Ascending aorta (tissue), 2 donors: ENCODE measurements at places on chromosomes 1 and 21.

GRCh38 chr1:115214098-115214497 lies 124.0 kb downstream of the NGF start:
- DNase-seq: no peak

GRCh38 chr1:2003541-2004131 lies at the start of gene CFAP74:
TSS of gene CFAP74 (minus strand) at chr1:2003786. CDS start at chr1:1990956, 12,830 bp downstream.
- no peak for DNase-seq

DNA sequence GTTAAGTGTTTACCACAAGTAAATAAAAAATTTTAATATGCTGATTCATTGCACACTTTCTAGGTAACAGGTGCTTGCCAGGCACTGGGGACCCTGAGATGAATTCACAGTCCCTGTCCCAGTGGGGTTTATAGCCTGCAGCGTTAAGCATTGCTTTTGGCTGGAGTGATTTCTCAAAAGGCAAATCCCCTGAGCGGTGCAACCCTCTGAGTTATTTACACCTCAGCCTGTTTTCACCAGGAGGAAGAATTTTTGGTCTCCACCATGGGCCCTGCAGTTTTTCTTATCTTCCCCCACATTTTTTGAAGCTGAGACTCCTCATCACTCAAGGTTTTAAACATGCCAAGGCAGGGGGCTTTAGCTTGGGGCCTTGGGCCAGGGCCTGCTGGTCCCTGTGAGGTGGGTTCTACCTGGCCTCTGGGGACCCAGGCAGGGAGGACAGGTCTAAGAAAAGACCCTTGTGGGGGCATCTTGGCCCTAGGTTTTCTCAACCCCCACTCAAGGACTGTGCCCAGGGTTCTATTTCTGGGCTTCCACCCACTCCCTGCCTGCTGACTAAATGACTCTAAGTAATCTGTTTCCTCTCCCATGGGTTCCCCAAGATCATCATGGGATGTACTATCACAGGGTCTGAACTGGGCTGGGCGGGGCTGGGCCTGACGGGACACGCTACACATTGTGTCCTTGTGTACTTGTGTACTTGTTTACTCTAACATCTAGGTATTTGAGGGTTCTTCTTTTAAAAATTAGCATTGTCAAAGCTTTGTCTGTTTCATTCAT lies 10.2 kb upstream of the CHIT1 start:
- no peak for DNase-seq

- DNase-seq: no peak
These were observed 884.8 kb upstream of the B3GALT2 start for GRCh38 chr1:194071205-194071604.

DNA sequence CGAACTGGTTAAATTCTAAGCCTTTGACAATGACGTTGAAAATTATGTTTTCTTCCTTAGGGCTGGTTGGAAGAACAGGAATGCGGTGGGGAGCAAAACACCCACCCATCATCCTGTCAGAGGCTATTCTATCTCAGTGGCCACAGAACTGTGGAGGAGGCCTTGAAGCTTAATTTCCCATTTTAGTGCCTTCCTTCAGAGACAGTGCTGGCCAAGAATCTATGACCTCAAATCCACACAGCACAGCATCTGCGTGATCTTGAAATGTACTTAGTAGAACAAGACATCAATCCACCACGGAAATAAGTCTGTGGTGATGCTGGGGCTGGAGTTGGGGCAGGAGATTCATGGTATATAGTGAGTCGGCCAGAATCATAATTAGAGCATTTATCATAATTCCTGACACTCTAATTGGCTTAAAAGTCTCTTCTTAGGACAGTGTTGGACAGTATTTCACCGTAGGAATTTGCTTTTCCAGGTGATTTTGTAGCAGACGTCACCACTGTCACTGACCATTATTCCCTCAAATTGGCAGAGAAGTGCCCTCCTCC lies 113.1 kb downstream of the KCNJ6 start:
- no peak for DNase-seq

DNA sequence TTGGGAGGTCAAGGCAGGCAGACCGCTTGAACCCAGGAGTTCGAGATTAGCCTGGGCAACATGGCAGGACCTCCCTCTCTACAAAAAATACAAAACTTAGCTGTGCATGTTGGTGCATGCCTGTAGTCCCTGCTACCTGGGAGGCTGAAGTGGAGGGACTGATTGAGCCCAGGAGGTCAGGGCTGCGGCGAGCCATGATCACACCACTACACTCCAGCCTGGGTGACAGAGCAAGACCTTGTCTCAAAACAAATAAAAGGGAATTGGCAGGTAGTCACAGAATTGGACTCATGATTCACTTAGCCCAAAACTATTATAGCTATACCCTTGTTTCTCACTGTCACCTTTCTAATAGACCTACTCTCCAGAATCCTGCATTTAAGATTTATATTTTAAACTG lies 5.5 kb downstream of the TADA1 start:
- DNase-seq: no peak

DNA sequence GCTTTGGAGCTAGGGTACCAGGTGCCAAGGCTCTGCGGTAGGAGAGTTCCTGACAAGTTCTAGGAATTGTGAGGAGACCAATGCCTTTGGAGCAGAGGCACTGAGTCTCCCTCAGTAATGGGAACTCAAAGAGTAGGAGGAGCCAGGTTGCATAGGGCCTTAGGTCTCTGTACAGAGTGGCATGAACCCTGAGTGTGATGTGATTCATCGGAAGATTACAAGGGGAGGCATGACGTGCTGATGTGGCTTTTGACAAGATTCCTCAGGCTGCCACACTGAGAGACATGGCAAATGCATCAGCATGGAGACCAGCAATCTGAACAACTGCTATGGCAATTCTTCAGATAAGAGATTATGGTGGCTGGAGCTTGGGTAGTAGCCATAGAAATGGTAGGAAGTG lies 94.6 kb upstream of the SLC44A3 start:
- DNase-seq: no peak

DNA sequence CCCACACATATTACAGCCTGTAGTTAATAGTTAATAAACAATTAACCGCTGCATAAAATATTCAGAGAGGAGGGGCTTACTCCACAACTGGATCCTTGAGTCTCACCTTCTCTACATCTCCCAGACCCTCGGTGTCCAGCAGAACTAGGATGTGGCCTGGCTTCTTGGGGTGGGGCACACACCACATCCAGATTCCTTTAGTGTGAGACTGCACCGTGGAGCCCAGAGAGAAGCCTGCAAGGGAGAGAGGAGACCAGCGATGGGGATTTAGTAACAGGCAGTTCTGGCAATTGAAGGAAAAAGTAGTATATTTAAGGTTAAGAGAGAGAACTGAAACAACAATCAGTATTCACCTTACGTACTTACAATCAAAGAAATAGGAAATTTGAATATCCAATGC lies 4.9 kb downstream of the GBP1 start:
- DNase-seq: no peak

- no peak for DNase-seq
These were observed 3.8 kb downstream of the PCNT start for GRCh38 chr21:46327711-46328110.
